ENCODE measurements at places on chromosomes 16 and 17.

DNA sequence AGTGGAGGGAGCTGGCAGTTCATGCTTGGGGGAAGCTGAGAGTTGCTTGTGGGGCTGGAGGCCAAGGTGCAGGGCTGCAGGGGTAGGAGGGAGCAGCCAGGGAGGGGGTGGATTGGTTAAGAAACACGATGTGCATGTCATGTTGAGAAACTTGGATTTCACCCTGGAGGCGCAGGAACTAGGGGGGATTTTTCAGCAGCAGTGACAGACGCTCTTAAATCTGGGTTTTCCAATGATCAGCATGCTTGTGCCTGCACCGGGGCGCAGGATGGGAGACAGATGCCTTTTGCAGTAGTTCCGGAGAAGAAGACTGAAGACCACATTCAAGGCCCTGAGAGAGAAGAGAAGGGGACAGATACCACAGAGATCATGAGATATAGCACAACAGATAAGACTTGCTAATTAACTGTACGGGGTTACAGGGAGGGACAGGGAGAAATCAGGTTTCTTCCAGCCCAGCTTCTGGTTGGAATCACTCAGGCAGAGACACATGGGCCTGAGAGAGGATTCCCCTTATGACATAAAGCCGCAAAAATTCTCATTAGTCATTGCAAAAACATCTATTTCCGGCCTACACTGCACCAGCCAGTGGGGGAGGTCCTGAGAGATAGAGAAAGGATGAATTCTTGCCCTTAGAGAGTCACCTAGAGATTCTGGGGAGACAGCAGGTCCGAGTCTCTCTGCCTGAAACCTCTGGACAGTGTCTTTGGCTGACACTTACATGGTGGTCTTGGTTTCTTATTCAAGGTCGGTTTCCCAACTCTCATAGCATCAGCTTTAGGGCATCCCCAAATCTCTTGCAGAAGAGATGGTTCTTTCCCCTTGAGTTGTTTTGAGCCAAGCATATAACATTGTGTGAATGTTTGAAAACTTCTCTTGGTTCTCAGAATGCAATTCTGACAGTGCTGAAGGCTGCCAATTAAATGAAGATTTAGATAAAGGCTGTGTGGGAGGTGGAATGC, 27.1 kb downstream of the CDH13 start:
- peak; percentile 25 for DNase-seq

DNA sequence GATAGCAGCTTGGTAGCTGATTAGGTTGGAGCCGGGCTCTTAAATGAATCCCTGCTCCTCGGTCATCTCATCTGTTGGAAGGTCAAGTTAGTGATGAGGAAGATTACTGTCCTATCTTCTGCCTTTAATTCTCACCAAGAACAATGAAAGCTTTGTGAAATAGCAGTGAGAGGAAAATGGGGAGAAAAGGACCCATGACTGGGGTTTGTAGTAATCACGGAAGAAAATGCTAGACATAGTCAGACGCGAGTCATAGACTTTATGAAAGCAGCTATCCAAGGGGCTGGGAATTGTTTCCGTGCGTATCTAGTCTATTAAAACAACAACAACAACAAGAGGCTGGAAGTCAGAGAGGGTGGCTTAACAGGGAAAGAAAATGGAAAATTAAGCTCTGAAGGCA, 18.3 kb downstream of the PIK3R5 start:
- DNase-seq: no peak

DNA sequence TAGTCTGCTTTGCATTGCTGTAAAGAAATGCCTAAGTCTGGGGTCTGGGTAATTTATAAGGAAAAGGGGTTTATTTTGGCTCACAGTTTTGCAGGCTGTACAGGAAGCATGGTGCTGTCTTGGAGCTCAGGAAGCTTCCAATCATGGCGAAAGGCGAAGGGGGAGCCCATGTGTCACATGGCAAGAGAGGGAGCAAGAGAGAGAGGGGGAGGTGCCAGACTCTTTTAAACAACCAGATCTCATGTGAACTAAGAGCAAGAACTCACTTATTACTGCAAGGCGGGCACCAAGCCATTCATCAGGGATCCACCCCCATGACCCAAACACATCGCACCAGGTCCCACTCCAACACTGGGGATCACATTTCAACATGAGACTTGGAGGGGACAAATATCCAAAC, 148.2 kb upstream of the HS3ST2 start:
- no peak for DNase-seq

DNA sequence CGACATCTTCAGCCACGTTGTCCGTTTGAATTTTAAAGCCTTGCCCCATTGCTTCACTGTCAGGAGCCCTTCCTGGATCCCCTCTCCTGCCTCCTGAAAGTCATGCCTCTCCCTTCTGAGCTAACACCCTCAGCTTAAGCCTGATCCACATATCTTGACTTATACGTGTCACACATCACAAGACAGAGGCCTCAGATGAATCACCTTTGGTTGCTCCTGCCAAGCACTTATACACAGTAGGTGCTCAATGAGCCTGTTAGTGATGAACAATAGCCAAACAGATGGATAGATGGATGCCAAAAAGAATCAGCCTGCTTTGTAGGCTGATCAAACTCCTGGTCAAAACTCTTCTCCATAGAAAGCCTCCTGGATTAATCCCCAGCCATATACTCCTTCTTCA, 31.8 kb downstream of the PITPNM3 start:
- no peak for DNase-seq

DNA sequence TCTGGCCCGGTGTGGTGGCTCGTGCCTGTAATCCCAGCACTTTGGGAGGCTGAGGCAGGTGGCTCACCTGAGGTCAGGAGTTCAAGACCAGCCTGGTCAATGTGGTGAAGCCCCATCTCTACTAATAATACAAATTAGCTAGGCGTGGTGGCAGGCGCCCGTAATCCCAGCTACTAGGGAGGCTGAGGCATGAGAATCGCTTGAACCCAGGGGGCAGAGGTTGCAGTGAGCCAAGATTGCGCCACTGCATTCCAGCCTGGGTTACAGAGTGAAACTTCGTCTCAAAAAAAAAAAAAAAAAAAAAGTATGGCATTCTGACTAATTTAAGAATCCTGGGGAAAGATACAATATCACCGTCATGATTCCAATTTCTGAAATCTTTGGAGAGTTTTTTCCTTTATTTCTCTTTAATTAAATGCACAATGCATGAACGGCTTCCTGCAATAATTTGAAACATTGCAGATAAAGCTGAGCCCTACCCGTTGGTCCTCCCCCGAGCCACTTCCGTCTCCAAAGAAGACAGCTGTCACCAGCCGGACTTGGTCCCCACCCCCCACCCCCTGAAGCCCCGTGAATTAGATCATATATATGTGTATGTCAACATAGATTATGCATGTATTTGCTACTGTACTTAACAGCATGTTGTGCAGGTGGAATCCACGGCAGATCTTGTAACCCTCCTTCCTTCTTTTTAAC, 142.6 kb upstream of the PLCG2 start:
- no peak for DNase-seq

DNA sequence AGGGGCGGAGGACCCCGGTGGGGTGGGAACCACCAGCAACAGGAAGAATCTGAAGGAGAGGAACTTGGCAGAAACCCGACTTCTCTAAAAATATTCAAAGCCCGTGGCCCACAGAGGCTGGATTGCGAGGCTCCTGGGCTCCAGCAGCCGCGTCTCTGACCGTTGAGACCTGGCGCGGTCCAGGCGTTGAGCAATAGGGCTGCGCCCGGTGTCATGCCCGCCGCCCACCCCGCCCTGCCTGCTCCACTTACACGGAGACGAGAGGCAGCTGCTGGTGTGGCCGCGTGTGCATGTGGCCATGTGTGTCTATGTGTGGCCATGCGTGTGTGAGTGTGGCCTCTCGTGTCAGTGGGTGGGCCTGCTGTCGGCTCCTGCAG, 83.6 kb downstream of the IRF8 start:
- DNase-seq: no peak

DNA sequence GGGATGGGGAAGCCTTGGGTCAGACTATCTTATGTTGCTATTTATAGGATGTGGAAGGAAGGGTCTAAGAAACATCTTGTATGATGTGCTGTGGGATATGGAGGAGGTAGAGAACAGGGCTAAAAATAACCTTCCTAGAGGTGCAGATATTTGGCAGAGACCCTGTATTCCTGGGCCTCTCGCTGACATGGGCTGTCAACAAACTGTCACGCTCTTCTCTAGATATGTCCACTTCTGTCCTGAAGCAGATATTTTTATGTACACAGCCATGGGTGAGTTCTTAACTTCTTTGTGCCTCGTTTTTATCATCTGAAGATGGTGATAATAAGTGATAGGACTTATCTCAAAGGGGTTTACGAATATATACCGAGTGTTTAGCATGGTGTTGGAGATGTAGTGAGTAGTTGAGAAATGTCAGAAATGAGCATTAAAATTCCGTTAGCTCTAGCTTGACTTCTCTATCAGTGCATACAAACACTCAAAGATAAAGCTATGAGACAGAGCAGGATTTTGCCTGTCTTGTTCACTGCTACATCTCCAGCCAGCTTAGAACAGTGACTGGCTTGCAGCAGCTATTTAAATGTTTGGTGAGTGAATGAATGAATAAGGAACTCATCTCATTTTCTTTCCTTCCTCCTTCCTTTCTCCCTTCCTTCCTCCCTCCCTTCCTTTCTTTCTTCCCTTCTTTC, 2.9 kb upstream of the AQP8 start:
- DNase-seq: no peak

- no peak for DNase-seq
Observed at GRCh38 chr17:35934760-35935159, 4.2 kb upstream of the RDM1 start.

DNA sequence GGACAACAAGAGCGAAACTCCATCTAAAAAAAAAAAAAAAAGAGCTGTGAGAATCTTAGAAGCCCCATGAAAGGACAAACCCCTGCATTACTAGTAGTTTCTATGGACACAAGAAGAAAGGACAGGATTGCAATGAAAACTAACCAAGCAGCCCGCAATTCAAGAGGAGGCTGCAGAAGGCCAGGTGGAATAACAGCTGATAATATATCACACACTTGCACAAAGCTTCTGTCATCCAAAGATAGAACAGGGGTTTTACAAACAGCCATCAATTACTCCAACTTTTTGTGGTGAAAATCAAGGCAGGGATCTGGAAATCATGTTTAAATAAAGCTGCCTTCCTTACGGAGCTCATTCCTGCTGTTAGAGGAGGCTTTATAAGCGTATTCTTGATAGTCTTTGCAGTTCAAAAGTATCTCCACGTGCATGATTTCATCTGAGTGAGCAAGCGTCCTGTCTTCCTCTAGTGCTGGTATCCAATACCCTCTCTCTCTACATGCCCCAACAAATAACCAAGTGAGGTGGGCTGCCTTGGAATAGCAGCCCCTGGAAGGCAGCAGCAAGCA, 23.1 kb upstream of the TMEM94 start:
- no peak for DNase-seq

GRCh38 chr17:71633391-71633849, 487.4 kb upstream of the SOX9 start:
- no peak for DNase-seq

DNA sequence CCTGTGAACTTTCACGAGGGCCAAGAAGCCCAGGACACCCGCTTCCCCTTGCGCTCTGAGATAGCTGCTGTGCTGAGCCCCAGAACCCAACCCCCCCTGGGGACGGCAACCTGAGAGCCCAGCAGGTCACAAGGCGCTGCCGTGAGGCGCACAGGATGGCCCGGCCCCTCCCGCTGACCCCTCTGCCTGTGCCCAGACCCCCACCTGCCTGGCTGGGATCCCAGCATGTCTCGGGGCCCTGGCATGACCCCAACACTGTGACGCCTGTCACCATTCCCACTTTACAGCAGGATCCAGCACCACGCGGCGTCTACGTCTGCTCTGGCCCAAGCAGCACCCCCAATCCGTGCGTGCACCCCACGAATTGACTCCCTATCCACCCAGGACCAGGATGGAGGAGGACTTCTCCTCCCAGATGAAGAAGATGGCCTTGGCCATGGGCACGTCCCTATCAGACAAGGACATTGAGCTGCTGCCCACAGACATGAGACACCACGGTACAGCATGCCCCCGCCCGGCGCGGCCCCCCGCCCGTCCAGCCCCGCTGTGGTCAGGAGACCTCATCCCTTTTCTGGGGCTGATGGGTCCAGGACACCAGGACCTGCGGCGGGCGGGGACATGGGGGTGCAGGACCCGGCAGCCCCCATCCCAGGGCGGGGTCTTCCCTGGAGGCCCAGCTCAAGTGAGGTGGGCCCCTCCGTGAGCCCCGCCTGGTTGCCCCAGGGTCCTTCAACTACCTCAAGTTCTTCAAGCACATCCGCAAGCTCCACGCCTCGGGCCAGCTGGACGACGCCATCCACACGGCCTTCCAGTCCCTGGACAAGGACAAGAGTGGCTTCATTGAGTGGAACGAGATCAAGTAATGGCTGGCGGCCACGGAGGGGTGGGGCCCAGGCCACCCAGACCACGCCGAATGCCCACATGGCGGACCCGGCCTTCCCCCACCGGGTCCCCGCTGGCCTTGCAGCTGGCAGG, 15.1 kb upstream of the AATK start:
- DNase-seq: no peak

- DNase-seq: no peak
Observed at GRCh38 chr16:73505577-73505976, 457.6 kb upstream of the ZFHX3 start.

DNA sequence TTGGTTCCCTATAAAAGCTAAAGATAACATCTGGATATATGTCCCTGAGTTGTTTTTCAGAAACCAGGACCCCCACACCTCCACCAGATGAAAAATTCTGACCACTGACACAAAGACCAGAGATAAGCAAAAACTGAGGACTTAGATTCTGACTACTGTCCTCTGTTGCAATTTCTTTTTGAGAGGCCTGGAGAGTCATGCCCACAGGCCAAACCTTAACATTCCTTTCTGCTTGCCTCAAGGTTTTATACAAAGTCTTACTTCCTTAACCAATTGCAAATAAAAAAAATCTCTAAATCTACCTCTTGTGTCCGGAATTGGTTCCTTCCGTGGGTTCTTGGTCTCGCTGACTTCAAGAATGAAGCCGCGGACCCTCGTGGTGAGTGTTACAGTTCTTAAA, 228.5 kb downstream of the ABCC12 start:
- no peak for DNase-seq

Measured in stimulated activated CD4-positive, alpha-beta T cell treated with anti-CD3 and anti-CD28 coated beads, Interleukin-12 subunit alpha, Interleukin-12 subunit beta, amount 100 ng/mL, for 24 hours (primary cell).